ENCODE measurements at places on chromosomes 3 and 15.

DNA sequence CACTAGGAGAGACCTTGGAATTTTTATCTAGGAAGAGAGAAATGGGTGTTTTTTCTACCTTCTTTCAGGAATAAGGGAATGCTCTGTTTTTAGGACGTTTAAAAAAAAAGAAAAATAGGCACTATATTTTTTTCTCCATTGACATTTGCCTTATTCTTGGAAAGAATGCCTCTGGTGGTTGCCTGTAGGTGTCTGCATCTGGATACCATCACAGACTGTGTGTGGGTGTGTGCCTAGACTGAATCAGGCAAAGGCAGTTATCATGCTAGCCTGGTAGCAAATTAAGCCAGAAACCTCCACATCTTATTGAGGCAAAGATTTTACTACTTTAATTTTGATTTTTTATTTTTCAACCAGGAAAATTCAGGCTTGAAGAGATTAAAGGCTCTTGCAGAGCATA, 513.6 kb upstream of the KCNMB2 start:
- no peak for DNase-seq

DNA sequence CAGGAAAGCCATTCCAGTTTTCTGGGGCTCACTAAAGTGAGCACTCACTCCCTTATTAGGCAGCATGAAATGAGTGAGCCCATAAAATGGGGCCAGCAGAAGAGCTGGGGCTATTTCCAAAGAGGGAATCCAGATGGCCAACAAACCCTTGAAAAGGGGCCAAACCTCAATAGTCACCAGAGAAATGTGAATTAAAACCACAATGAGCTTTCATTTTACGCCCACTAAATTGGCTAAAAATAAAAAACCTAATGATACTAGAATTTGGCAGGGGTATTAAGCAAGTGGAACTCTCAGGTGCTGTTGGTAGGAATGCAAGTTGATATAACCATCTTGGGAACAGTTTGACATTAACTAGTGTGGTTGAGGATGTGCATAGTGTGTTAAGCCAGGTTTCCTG, 42.1 kb upstream of the RAF1 start:
- no peak for DNase-seq

GRCh38 chr15:26721232-26721967, 51.5 kb downstream of the GABRB3 start:
- DNase-seq: no peak

- no peak for DNase-seq
Measured at GRCh38 chr15:69838994-69839393, 258.7 kb downstream of the TLE3 start.

GRCh38 chr3:55427739-55428138, 59.4 kb downstream of the WNT5A start:
- no peak for DNase-seq

GRCh38 chr15:25850154-25851111, 12.7 kb downstream of the ATP10A start:
- peak; percentile 36 for DNase-seq

DNA sequence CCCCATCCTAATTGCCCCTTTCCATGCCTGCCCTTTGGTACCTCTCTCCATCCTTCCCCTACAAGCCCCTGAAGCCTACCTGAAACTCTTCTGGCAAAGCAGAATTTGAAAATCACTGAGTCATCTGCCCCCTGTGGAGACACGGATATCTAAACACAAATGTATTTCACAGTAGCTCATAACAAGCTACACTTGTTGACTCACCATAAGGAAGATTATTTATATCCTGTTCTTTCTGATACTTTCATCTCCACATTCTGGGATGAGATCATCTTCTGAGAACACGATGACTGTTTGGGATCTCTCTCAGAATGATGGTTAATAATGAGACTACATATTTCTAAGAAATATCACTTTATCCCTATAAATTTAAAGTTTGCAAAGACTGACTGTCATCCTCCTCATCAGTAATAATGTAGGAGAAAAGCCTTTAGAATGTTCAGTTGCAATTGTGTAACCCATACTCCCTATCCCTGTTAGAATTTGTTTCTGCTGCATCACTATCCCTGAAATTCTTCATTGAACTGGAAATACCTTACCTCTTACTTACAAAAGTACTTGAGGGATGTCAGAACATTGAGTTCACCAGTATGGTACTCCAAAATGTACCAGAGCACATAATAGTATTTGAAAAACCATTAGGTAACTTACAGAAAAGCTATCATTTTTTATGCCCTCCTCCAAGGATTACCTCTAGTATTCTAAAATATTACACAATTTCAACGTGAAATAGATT, 116.1 kb upstream of the IL12A start:
- DNase-seq: no peak

GRCh38 chr3:147419781-147420224, 10.6 kb downstream of the ZIC1 start:
- DNase-seq: no peak

DNA sequence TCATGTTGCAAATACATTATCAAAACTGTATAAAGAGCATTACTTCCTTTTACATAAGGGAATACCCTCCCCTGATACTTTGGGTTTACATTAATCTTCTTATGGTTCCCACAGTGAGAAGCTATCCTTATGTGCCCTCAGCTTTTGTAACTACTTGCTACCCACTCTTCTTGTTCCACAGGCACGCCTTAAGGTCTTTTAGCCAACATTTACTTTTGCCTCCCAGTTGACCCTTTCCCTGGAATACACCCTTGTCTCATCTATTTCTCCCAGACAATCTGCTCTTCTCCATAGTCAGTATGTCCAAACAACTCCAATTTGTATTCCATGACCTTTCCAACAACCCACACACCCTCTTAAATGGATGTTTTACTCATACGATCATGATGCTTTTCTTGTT, 116.8 kb upstream of the COL8A1 start:
- no peak for DNase-seq

DNA sequence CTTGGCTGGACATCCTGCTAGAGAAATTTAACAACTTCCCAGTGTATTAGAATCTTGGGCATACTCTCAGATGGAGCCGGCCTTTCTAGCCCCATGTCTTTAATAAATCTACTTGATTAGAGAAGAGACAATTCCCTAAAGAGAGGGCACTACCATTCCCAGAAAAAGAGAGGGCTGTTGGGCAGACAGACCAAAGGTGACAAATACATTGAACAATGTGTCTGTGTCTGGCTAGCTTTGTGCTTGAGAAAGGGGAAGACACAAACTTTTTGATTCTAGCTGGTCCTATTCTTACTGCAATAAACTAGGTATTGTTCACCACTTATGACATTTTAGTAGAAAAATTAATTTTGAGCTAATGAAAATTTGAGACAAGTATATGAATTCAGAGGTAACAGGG, 57.7 kb downstream of the DUT start:
- DNase-seq: no peak

- DNase-seq: no peak
Measured at GRCh38 chr3:14472471-14473351, 67.4 kb downstream of the GRIP2 start.

- DNase-seq: no peak
Measured at GRCh38 chr3:88114878-88115549, 34.7 kb upstream of the C3orf38 start.

DNA sequence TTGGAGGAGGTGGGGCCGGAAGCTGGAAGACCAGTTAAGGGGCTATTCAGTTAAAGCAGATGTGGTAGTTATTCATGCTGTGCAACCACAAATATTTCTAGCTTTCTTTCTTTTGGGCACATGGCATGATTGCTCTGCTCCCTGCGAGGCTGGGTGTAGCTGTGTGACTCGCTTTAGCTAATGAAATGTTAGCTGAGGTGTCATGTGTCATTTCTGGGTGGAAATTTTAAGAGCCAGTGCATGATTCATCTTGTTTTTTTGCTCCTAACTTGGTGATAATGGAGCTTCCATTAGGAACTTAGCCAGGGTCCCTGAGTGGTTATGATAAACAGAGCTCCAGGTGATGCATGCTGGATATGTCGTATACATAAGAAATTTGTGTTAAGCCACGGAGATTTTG, 300.6 kb downstream of the SATB1 start:
- no peak for DNase-seq

DNA sequence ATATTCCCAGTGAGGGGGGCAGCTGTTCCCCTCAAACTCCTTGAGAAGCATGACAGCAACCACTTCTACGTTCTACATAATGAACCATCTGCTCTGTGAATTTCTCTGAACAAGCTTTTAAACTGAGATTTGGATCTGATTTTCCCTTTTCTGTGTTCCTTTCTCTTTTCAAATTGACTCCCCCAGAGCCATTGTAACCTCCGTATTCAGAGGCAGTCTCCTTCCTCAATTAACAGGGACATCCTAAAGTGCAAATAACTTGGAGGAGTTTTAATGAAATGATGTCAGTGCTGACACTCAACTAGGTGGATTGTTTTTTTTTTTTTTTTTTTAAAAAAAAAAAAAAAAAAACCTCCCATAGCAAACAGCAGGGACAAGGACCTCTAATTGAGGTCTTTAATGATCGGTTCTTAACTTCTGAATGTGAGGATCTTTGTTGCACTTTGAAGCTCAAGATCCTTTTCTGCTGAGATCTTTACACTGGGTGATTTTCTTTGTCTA, 48.8 kb downstream of the ADAMTS9 start:
- DNase-seq: no peak

- no peak for DNase-seq
Measured at GRCh38 chr15:84033793-84034553, 201.6 kb upstream of the GOLGA6L4 start.

DNA sequence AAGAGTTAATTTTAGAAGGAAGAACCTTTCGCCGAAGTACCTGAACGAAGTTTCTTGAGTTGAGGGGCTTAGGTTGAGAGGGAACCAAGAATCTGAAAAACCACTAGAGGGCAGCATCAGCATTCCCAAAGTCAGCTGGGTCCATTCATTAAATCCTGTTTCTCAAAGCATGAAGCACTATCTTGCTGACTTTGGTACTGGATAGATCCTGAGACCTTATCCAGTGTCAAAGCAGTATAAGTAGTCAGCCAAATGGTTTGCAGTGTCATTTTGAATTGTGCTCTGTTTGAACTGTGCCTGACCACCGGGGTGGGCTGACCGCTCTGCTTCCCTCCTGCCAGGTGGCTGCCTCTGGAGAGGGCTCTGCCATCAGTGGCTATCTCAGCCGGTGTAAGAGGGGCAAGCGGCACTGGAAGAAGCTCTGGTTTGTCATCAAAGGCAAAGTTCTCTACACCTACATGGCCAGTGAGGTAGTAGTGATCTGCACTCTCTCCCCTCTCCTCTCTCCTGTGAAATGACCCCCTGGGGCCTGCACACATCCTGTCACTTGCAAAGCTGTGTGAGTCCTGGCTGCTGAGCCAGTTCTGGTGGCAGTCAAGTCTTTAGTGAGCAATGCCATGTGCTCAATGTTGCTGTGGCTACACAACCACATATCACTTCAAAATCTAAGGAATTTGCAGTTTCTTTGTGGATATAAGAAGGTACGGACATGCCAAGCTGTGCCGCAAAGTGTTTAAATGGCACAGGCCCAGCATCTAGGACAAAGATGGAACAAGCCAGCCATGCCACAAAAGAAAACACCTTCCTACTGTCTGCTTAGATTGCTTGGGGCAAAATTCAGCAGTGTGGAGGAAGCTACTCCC, 21.4 kb upstream of the NR2C2 start:
- no peak for DNase-seq

GRCh38 chr3:194103983-194104751, 31.8 kb upstream of the HES1 start:
- DNase-seq: no peak

GRCh38 chr3:128378631-128379347, 87.9 kb downstream of the DNAJB8 start:
- DNase-seq: no peak

DNA sequence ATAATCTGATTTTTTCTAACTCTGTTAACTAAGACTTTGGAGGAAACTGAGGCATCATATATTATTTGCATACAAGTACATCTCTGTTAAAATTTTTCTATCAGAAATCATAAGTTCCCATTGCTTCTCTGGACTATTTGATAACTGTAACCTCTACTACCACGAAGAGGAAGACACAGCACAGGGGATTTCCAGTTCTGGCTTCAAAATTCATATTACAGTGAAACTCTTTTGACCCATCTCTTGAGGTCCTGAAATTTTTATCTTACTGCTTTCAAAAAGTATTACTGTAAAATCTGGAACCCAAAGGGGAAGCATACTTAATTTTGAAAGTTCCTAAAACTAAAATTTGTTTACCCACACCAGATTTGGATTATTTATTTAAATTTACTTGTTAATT, 4.2 kb downstream of the PLSCR1 start:
- DNase-seq: no peak

GRCh38 chr3:29348316-29348715, 67.4 kb downstream of the RBMS3 start:
- DNase-seq: no peak

DNA sequence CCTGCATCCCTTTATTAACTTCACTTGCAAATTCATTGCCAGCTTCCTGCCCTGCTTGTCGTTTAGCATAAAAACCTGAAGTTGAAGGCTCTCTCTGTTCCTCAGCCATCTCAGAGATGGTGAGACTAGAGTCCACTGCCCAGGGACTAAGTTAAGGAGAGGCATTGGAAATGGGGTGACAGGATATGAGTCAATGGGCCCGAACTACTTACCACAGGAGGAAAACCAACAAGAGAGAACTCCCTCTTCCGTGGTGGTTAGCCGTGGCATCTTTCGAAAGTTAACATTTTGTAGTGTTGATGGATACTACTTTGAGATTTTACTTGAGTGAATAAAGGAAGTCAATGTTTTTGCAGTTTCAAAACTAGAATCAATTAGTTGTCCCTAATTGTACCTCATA, 65.3 kb downstream of the LRTM1 start:
- no peak for DNase-seq

All from stimulated activated effector memory CD8-positive, alpha-beta T cell treated with anti-CD3 and anti-CD28 coated beads, Interleukin-12 subunit alpha, Interleukin-12 subunit beta, amount 100 ng/mL, for 72 hours (primary cell).